H7 (cell line): ENCODE measurements at places on chromosomes 7 and 10.
A peak's percentile ranks its signal among the peaks of the same experiment; 100 is the strongest.

- peak; percentile 29 for DNase-seq
Measured at GRCh38 chr10:73251683-73252444, 580 bp downstream of the MRPS16 start.

DNA sequence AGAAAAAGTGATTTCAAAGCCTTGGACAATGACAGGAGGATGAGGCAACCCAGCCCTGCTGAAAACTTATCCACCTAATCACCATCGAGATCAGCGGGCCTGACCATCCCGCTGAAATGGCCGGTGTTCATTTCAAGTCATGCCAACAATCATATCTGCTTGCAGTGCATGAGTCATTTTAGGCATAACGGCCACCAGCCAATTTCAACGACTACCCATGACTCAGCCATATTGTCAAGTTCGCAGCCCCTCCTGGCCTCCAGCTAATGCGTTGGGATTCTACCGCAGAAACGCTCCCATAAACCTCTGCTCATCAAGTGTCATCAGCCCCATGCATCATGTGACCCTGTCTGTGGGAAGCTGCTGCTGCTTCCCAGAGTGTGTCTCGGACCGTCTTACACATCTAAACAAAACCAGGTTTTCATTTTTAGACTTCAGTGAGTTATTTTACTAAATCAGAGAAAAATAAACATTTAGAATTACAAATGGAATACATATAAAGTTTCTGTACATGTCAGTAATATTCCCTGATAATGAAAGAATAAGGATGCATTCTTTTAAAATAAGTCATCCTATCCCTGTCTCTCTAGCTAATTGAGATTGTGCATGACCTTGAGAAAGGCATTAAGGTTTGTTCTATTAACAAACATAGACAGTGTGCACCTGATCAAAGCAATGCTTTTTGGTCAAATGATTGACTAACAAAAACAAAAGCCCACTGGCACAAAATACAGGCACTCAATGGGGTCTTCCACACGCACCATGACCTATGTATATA, 188.9 kb downstream of the ADAM12 start:
- no peak for DNase-seq

- DNase-seq, result no peak
Measured at GRCh38 chr10:132061030-132061429, 4.7 kb upstream of the JAKMIP3 start.

DNA sequence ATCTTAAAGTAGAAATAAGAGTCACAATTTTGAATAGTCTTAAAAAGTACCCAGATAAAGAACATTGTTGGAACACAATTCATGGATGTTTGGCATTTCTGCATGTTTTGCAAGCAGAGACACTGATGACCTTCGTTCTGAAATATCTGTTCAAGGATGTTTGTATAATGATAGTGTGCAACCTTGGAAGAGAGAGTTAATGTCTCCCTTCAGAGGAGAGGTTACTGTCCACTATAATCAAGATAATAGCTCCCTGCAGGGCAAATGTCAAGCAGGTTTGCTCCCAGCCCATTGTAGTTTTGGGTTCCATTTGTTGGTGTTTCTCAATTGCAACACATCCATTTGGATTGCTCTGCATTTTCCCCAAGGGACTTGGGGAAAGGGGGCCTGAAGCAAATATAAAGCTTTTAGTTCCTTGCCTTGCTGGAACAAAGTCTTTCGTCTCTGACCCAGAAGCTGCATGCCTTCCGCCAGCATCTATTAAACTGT, 45.2 kb downstream of the COL1A2 start:
- no peak for DNase-seq

DNA sequence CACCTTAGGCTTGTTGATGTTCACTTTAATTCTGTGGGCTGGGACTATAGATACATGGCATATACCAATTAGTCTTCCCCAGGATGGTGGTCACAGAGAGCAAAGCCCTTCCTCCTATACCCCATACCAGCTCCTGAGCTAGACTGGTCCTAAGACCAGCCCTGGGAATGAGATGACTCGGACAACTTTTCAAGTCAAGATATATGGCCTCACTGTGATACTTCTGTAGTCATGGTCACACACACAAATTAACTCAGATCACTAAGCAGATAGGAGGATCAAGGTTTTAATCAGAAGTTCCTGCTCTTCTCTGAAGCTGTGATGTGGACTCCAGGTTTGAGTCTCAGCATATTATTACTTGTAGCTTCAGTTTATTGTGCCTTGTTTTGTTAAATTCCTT, 53.1 kb downstream of the SLK start:
- DNase-seq, result no peak

DNA sequence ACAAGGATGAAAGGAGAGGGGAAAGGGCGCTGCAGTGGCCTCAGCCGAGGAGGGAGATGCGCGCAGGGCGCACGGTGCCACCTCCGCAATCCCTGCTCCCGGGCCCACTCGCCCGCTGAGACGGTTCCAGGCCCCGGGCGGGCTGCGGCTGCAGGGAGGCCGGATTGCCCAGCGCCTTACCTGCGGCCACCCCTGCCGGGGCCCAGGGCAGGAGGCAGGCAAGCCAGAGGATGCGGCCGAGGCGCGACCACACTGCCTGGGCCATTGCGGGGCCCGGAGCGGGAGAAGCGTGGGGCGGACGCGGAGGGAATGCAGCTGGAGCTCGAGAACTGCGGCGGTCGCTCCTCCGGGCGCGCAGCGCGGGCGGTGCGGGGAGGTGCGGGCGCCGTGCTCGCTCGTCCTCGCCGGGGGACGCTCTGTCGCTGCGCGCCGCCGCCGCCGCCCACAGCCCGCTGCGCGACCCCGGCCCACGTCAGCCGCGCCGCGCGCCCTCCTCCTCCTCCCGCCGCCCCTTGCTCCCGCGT, at the start of gene TMEM130:
Gene TMEM130, minus strand, starts transcription at position 418 of the 524 bp plus-strand sequence. Its CDS starts 153 bp downstream, at position 265.
- DNase-seq, result peak; percentile 83

DNA sequence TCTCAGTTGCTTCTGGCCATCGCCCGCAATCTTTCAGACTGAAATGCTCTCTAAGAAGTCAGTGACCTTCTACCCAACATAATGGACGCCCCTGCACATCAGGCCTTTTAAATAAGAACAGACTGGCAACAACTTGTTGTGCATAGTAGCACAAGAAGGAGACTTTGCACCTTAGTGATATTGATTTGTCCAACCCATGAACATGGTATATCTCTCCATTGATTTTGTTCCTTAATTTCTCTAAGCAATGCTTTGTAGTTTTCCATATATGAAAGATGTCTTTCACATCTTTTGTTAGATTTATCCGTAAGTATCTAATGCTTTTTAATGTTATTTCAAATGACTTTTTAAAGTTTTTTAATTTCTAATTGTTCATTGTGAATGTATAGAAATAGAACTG, 4.3 kb downstream of the IL15RA start:
- DNase-seq, result no peak

DNA sequence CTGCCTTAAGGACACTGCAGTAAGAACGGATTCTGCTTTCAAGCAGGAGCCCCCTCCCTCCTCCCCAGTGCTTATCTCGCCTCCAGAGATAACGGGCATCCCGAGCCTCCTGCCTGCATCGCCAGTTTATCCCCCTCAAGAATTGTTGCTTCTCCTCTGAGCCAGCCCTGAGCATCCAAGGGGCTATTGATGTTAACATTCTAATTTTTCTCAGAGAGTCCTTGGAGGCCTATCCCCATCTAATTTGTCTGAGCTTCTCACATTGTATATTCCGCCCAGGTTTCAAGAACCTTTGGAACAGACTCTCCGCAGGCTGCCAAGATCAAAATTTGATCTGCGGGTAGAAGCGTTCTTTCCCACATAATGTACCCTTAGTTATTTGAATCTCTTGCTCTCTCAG, 180.0 kb downstream of the GFRA1 start:
- DNase-seq, result no peak

DNA sequence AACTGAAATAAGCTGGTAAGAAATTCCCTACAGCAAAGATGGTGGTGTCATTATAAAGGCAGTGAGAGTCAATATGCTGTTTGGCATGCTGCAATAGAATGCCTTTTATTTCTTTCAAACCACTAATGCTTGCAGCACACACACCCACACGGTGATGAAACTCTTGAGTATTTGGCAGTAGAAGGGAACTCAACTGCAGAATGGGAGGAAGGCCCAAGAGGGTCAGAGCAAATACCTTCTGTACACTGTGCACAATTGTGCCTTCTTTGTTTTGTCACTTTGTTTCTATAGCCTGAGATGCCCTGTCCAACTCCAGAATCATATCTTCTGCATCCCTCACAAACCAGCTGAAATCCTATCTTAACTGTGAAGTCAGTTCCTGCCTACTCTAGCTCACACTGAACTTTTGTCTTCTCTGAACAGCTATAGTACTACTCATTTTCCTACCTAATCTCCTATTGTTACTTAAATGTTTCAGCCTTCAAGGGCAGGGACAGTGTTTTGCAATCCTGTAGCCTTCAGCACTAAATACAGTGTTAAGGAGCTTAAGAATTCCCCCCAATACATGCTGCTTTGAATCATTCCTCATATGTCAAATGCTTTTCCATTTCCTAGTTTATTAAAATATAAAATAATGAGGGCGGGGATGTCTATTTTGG, 22.2 kb downstream of the MMS19 start:
- DNase-seq, result no peak

GRCh38 chr7:144820552-144820951, 15.3 kb downstream of the TPK1 start:
- DNase-seq, result no peak

GRCh38 chr7:44727158-44727936, 21.3 kb upstream of the ZMIZ2 start:
- DNase-seq, result no peak

- DNase-seq, result no peak
Measured at GRCh38 chr7:919114-919442, 35.4 kb downstream of the ADAP1 start.

DNA sequence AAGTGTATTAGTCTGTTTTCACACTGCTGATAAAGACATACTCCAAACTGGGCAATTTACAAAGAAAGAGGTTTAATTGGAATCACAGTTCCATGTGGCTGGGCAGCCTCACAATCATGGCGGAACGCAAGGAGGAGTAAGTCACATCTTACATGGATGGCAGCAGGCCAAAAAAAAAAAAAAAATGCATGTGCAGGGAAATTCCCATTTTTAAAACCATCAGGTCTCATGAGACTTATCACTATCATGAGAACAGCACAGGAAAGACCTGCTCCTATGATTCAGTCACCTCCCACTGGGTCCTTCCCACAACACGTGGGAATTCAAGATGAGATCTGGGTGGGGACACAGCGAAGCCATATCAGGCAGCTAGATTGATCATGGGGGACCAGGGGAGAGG, 136.8 kb downstream of the EXOC4 start:
- no peak for DNase-seq

GRCh38 chr7:127897704-127898454, 133.4 kb downstream of the LRRC4 start:
- no peak for DNase-seq

GRCh38 chr7:41029072-41029499, 673.8 kb downstream of the INHBA start:
- DNase-seq, result no peak

- no peak for DNase-seq
Measured at GRCh38 chr10:70974351-70974901, 86.1 kb upstream of the PCBD1 start.

GRCh38 chr7:56062382-56062781, 1.7 kb upstream of the SUMF2 start:
- no peak for DNase-seq

DNA sequence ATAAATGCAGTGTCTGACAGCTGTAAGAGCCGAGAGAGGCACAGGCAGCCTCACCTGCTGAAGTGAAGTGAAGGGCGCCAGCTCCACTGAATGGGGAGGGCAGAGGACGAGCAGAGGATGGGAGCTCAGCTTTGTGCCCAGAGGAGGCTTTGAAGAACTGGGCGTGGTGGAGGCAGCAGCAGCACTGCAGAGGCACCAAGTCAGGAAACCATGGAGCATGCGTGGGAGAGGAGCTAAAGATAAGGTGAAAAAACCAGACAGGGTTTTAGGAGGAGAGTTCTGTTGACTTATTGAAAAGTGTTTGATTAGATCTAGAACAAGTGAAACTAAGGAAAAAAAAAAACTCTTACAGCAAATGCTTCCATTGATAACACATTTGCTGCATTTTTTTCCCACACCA, 216.4 kb downstream of the CXCL12 start:
- no peak for DNase-seq

GRCh38 chr10:30762620-30763019, 133.1 kb upstream of the LYZL2 start:
- DNase-seq, result no peak

DNA sequence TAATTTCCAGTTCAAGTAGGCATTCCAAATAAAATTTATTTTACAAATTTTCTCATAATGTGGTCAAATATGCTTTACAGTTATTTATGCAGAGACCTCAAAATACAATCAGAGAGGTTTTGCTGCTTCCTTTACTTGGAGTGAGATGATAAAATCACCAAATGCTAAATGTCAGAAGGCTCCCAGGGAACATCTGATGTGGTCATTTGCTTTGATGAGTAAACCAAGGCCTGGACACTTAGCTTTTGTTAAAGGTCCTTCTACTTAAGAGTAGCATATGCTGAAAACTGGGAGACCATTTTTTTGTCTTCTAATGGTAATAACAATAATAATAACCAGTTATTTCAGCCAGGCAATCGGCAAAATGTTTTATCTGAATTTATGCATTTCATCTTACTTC, 60.6 kb upstream of the AKR1E2 start:
- DNase-seq, result no peak

DNA sequence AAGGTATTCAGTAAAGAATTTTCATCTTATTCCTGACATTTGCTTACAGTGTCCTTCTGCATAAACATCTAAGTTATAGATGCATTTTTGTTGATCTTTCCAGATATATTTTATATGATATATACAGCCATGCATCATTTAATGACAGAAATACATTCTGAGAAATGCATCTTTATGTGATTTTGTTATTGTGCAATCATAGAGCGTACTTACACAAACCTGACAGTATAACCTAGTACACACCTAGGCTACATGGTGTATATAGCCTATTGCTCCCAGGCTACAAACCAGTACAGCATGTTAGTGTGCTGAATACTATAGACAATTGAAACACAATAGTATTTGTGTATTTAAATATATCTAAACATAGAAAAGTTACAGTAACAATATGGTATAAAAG, 642.0 kb downstream of the XPNPEP1 start:
- DNase-seq, result no peak

DNA sequence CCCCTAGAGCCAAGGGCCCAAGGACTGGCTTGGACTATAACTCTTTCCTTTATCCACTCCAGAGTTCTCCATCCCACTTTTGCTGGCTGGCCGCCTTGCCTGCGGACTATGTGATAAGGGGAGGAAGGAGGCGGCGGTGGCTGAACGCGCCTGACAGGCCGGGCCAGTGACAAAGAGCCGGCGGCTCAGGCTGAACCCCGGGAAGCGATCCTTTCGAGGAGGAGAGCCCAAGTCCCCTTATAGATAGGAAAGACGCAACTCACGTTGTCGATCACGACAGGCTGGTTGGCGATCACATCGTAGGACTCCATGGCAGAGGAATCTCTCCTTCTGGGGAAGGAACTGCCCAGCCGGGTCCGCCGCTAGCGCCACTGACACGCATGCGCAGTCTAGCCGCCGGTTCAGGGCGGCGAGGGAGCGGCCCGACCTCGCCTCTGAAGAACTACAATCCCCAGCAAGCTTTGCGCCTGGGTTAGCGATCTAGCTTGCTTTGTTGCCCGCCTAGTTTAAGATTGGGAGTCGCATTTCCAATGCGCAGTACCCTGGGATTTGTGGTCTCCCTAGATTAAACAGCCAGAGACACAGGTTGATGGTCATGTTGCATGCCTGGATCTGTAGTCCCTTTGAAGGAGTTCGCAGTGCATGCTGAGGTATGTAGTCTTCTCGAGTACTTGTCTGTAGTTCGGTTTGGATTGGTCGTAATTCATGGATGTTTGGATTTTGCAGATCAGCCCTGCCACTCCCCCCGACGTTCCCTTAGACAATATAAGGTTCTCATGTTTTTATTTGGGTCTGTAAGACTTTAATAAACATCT, at the start of gene ACTR1A:
Gene ACTR1A, minus strand, starts transcription at position 376 of the 815 bp plus-strand sequence. Its CDS starts 65 bp downstream, at position 311.
- peak; percentile 92 for DNase-seq

- DNase-seq, result no peak
Measured at GRCh38 chr7:148790131-148790726, 91.5 kb downstream of the CUL1 start.
